OCI-LY7 (cell line): ENCODE measurements at places on chromosomes 13 and 19. TPM values are rescaled to one million over a fixed set of nuclear protein-coding genes. Genes with fewer than 3 reads are reported as not detected.

The PVR gene
- not detected in 2 replicates for total RNA-seq

The CCDC8 gene
- 0.10 TPM in 1 of 2 replicates, not detected in the other for total RNA-seq

The URAD gene
- not detected in 2 replicates for total RNA-seq

The NXNL1 gene
- total RNA-seq, result not detected in 2 replicates

The KCNC3 gene
- total RNA-seq, result 21.7 and 23.4 TPM in 2 replicates

The ARGLU1 gene
- 71.6 and 87.7 TPM in 2 replicates for total RNA-seq

The SLC5A5 gene
- not detected in 2 replicates for total RNA-seq

The TEX26 gene
- total RNA-seq, result not detected in 2 replicates

The ZNF805 gene
- total RNA-seq, result 8.1 and 10.9 TPM in 2 replicates

DNA sequence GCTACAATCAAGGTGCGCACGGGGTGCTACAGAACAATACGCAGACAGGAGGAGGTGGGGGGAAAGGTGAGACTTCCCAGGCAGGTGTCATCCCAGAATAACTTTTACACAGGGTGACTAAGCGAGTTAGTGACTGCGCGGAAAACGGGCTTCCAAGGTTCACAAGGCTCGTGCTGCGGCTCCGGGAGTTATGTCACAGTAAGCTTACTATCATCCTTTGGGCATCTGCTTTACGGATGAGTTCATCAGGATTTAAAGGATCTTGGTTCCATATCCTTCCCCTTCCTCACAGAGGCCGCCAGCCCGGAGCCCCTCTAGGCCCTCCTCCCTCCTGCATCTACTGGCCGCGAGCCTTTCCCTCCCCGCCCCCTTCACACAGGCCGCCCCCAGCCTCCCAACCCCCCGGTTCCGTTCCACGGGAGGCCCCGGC, 474 bp upstream of the IFT88 start:
- DNase-seq, result no peak

- no peak for DNase-seq
Measured at GRCh38 chr13:44921246-44921877, 67.9 kb downstream of the NUFIP1 start.

- DNase-seq, result no peak
Measured at GRCh38 chr19:38209671-38210457, 14.2 kb downstream of the DPF1 start.

DNA sequence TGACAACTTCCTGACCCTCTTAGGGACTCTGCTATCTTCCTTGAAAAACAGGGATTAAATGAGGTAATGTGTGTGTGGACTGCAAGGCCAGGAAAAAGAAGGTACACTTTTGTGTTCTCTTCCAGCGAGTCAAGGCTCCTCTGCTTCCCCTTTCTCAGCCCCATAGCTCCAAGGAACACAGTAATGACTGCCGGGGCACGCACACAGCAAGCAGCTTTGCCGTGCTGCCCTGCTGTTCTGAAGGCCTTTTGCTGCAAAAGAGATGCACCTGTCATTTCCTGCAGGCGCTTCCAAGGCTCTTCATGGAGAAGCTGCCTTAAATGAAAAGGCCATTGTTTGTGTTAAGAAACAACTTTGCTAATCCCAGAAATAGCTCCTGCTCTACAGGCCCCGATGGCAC, 84.6 kb downstream of the CYSLTR2 start:
- no peak for DNase-seq

DNA sequence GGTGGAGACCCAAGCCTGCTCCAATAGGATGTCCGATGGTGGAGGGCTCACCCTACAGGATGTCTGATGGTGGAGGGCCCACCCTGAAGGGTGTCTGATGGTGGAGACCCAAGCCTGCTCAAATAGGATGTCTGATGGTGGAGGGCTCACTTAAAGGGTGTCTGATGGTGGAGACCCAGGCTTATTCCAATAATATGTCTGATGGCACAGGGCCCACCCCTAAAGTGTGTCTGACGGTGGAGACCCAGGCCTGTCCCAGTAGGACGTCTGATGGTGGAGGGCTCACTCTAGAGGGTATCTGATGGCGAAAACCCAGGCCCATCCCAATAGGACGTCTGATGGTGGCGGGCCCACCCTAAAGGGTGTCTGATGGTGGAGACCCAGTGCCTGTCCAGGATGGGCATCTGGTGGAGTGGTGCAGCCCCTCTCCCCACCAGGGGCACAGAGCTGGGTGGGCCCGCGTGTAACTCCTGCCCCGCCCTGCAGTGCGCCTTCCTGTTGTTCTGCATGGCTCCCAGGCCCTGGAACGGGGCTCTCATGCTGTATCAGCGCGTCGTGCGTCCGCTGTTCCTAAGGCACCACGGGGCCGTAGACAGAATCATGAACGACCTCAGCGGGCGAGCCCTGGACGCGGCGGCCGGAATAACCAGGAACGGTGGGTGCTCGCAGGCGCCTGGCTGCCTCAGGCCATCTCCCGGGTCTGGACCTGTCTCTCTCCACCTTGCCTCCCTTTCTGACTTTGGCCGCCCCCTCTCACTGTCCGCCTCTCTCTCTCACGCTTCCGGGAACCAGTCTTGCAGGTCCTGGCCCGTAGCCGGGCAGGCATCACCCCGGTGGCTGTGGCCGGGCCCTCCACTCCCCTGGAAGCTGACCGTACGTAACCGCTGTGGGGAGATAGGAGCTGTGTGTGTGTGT, 5.1 kb downstream of the REEP6 start:
- no peak for DNase-seq

DNA sequence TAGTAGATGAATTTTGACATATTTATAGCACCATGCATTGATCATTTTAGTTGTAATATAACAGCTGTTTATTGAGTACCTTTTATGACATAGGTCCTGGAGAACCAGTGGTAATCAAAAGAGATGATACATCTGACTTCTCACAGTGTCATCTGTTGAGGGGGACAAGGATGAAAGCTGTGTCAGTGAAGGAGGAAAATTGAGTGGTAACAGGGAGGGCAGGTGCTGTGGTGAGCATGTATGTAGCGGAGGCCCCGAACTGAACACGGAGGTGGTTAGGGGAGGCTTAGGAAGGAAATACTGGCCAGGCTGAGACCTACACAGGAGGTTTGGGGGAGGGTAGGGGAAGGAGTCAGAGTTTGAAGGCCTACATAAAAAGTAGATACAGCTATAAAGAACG, 199.7 kb downstream of the GGACT start:
- no peak for DNase-seq

- no peak for DNase-seq
Measured at GRCh38 chr13:79382545-79383275, 23.3 kb downstream of the RBM26 start.

GRCh38 chr13:76446191-76446590, 440.0 kb downstream of the KCTD12 start:
- no peak for DNase-seq

- no peak for DNase-seq
Measured at GRCh38 chr13:50884265-50884664, 25.3 kb upstream of the RNASEH2B start.

DNA sequence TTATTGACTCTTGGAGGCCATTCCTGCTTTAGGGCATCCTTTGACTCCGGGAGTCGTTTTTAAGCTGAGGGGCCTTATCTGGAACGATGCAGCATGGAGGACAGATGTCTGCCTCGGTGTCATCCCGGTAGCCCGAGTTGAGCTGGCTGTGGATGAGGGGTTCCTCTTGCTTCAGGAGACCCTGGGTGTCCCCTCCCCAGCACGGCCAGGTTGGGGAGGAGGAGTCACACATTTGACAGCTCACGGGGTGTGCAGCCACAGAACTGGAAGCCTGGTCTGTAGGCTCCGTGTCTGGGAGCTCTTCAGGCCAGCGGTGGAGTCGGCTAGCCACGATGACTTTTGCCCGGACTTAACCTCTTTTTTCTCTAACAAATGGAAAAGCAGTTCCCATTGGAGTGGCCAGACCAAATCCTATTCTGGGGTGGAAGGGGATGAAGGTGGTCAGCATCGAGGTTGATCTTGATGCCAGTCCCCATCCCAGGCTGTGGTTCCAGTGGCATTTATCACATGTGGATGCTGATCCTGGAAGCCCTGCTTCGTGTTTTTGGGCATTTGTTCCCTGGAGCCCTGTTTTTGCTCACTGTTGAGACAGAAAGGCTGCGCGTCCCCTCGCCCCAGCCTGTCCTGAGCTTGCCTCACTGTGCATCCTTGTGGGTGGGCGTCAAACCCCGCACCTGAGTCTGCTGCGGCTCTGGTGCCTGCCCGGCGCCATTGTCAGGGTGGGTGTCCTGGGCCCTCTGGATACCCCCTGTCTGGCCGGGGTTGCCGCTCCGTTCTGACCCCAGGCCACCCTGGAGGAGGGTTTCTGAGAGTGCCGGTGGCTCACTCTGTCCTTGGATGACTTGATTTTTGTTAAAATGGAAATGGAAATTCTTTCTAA, 12.0 kb downstream of the TFDP1 start:
- no peak for DNase-seq

GRCh38 chr13:56166864-56167263, 973.9 kb upstream of the PRR20A start:
- no peak for DNase-seq

DNA sequence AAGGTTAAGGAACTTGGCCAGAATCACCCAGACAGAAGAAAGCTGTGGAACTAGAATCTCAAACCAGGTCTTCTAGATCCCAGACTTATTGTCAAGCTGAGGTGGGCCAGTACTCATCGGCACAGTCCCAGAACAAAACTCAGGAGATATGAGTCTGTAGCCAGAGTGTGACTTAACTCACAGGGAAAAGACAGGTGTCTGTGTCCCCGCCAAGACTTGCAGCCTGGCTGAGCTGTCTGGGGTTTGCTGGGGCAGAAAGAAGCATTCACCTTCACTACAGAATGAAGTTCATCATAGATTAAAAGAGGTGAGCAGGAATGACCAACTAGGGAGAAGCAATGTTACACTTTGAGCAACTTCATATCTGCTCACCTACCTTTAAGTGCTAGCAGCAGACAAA, 257.2 kb downstream of the FOXO1 start:
- no peak for DNase-seq

DNA sequence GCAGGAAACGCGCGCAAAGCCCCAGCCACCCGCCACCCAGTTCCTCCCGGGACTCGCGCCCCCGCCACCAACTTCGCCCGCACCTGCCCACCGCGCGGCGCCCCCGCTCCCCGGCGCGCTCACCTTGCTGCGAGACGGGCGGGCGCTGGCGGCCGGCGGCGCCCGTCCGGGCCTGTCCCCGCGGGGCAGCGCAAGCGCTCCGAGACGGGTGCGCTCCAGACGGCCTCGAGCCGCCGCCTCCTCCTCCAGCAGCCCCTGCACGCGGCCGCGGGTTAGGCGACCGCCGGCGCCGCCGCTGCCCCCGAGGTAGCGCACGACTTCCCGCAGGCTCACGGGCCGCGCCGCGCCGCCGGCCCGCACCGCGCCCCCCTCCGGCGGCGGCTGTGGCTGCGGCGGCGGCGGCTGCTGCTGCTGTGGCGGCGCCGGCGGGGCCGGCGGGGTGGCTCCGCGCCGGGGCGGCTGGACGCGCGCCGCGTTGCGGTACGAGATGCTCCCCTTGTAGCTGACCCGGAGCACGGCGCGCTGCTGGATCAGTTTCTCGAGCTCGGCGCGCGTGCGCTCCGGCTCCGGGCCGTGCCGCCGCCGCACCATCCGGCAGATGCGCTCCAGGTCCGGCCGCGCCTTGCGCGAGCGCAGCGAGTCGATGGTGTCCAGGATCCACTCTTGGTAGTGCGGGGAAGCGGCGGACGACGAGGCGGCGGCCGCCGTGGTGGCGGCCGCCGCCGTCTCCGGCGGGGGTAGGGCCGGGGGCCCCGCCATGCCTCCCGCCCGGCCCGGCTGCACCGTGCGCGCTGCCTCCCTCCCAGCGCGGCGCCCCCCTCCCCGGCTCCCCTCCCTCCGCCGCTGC, 666 bp downstream of the SAMD1 start:
- peak; percentile 81 for DNase-seq

DNA sequence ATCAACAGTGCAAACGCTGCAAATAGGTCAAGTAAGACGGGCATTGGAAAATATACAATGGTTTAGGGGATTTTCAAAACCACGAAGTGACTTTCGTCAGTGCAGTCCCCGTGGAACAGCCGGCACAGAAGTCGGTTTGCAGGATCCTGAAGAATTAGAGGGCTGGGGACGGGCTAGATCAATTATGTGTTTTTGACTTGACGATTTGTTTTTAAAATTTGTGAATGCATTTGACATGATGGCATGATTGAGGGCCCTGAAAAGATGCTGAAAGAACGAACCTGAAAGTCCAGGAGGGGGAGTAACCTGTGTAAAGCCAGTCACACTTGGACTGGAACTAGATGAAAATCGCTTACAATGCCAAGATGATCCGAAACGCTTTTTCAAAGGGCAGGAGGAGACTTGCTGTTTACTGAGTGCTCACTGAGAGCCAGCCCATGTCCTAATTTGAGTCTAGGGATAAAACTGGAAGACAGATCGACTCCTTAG, 8.9 kb upstream of the DGKH start:
- peak; percentile 44 for DNase-seq

DNA sequence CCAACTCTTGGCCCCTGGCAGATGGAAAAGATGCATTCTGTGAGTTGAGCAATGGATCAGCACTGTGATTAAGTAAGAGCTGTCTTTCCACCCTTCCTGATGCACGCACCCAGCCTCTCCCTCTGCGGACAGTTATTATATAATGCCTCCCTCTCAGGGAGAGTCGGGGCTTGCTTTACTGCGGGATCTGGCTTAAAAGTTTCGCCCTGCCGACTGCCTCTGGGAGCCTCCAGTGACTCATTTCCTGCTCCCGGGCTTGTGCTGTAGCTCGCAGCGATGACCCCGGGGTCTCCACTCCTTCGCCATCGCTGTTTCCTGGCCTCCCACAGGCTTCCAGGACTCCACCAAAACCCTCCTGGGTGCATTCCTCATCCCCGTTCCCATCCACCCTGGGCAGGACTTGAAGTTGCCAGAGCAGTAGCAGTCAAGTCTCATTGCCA, 107.4 kb upstream of the SLC7A1 start:
- no peak for DNase-seq

- DNase-seq, result no peak
Measured at GRCh38 chr19:3003046-3003445, 25.7 kb downstream of the TLE6 start.

GRCh38 chr13:98468361-98468760, 108.5 kb downstream of the STK24 start:
- DNase-seq, result no peak

DNA sequence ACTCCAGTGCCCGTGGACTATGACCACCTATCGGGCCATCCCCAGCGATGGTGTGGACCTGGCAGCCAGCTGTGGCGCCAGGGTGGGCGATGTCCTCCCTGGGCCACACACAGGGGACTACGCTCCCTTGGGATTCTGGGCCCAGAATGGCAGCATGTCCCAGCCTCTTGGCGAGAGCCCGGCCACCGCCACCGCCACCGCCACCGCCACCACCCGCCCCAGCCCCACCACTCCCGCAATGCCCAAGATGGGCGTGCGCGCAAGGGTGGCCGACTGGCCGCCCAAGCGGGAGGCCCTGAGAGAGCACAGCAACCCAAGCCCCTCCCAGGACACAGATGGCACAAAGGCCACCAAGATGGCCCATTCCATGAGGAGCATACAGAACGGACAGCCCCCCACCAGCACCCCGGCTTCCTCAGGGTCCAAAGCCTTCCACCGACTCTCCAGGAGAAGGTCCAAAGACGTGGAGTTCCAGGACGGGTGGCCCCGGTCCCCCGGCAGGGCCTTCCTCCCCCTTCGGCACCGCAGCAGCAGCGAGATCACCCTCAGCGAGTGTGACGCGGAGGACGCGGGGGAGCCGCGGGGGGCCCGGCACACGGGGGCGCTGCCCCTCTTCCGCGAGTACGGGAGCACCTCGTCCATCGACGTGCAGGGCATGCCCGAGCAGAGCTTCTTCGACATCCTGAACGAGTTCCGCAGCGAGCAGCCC, 142.3 kb downstream of the DPF1 start:
- no peak for DNase-seq

- no peak for DNase-seq
Measured at GRCh38 chr19:23784274-23784673, 25.6 kb upstream of the ZNF681 start.
